ENCODE measurements at places on chromosomes 2 and 18. TPM values are rescaled to one million over a fixed set of nuclear protein-coding genes. Genes with fewer than 3 reads are reported as not detected.
A peak's percentile ranks its signal among the peaks of the same experiment; 100 is the strongest.

GLI2 gene
- total RNA-seq, result 0.16 TPM

SCG2 gene
- total RNA-seq, result 5.9 TPM

EMX1 gene
- not detected for total RNA-seq

CDH19 gene
- total RNA-seq, result 76.4 TPM

CD207 gene
- 0.08 TPM for total RNA-seq

KIAA2012 gene
- not detected for total RNA-seq

CKAP2L gene
- 7.7 TPM for total RNA-seq

LYG1 gene
- total RNA-seq, result 0.29 TPM

UGT1A3 gene
- not detected for total RNA-seq

LCT gene
- not detected for total RNA-seq

HDLBP gene
- 582 TPM for total RNA-seq

EN1 gene
- 0.21 TPM for total RNA-seq

PJVK gene
- 0.56 TPM for total RNA-seq

LRATD1 gene
- 0.18 TPM for total RNA-seq

STK39 gene
- total RNA-seq, result 8.9 TPM

ITGB1BP1 gene
- 105 TPM for total RNA-seq

PAX3 gene
- total RNA-seq, result 18.3 TPM

- DNase-seq, result no peak
These were observed 57.1 kb downstream of the TRABD2A start for GRCh38 chr2:84823788-84824187.

GRCh38 chr2:43288417-43289305 lies 62.3 kb upstream of the ZFP36L2 start:
- no peak for DNase-seq

- peak; percentile 97 for DNase-seq
These were observed 44.9 kb upstream of the YWHAQ start for GRCh38 chr2:9675415-9676351.

GRCh38 chr2:175152242-175152641 lies 15.8 kb downstream of the ATF2 start:
- DNase-seq, result no peak

DNA sequence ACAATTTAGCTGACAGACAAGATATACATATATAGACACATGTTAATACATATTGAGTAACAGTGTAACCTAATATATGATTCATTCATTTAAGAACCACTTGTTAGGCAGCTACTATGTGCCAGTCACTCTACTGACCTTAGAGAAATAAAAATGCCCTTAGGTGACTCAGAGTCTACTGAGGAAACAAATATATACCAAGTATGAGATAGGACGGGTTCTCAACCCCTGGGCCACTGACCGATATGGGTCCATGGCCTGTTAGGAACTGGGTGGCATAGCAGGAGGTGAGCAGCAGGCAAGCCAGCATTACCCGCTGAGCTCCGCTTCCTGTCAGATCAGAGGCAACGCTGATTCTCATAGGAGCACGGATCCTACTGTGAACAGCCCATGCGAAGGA lies 14.8 kb downstream of the STRN start:
- DNase-seq, result no peak

DNA sequence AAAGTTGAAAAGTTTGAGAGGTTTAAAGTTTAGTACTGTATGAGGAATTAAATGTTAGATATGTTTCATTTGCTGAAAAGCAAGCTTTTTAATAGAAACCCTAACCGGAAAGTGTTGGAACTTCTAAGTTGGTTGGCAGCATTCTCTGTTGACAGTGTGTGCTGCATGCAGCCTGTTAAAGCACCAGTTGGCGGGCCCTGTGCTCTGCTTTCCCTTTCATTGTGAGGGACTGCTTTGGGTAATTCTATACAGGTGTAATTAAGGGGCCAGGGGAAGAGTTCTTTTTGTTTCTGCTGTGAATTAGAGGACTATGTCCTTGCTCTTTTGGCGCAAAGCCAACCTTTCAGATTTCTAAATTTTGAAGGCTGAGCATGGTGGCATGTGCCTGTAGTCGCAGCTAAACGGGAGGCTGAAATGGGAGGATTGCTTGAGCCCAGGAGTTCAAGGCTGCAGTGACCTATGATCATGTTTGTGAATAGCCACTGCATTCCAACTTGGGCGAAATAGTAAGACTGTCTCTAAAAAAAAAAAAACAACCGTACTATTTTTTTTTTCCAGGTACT lies 20.1 kb downstream of the PLEKHB2 start:
- no peak for DNase-seq

- peak; percentile 79 for DNase-seq
These were observed 4.9 kb upstream of the ZC3H8 start for GRCh38 chr2:112259509-112260294.

DNA sequence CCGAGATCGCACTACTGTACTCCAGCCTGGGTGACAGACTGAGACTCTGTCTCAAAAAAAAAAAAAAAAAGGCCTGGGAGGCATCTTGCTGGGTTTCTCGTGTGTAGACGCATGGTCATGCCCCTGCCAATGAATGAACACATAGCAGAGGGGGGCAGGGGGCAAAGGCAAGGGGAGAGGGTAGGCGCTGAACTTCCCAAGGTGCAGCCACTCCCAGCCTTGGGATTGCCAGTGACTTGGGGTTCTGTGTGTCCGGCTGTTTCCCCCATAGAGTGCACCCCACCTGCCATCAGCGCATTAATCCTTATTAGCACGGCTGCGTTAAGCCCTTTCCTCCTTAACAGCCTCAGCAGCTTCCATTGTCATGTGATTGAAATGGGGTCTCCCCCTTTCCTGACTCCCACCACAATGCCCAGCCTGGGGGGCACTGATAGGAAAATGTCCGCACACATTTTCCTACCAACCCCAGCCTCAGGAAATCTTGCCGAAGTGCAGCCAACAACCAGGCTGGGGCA lies 225.8 kb downstream of the CELF4 start:
- DNase-seq, result no peak

DNA sequence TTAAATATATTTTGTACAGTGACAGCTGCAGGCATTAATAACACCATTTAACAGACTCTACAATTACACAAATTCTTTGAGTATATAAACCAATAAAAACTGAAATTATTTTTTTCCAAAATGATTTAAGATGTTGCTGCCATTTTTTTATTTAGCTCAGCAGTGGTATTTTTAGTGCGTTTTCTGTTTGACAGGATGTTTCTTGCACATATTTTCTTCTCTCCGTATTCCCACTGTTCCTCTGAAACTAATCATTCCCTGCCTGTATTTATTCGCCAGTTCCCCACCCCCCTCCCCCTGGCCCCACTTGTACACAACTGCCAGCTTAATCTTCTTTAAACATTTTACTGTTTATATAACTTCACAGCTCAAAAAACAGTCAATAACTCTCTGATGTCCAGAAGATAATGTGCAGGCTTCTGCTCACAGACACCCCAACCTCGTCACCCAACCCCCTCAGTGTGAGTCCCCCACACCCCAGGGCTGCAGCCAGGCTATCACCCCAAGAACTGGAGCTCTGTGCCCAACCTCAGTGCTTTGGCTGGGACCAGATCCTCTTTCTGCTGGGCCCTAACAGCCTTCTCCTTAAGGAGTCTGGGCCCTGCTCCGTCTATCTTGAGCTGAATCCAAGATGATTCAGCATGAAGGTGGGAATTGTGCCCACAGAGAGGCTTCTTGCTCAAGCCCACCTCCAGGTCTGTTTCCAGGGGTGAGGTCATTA lies 41.6 kb upstream of the MAP4K4 start:
- DNase-seq, result no peak

DNA sequence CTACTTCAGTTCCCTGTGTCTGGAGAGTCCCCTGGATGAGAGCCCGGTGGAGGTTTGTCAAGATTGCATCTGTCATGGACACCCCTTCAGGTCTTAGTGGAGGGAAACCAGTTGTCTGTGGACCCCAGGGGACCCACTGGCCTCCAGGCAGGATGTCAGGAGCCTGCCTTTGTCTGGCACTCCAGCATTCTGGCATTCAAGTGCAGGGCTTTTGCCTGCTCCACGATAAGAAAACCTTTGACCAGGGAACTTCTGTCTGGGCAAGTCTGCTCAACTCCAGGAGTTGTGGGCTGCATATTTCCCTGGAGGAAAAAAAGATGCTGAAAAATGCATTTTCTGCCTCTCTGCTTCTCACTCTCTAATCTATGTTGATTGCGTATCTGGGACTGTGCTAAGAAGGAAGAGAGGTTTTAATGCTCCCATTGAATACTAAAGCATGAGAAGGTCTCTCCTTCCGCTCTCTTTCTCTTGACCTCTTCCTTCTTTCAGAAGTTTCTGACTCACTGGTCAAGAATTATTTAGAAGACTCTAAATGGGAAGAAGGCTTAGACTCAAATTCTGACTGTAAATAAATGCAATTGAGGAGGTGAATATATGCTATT lies 104.5 kb downstream of the MMADHC start:
- DNase-seq, result no peak

GRCh38 chr18:79361766-79362522 lies 33.8 kb upstream of the NFATC1 start:
- DNase-seq, result no peak

- peak; percentile 58 for DNase-seq
These were observed 96.2 kb upstream of the SNTG2 start for GRCh38 chr2:854460-854859.

DNA sequence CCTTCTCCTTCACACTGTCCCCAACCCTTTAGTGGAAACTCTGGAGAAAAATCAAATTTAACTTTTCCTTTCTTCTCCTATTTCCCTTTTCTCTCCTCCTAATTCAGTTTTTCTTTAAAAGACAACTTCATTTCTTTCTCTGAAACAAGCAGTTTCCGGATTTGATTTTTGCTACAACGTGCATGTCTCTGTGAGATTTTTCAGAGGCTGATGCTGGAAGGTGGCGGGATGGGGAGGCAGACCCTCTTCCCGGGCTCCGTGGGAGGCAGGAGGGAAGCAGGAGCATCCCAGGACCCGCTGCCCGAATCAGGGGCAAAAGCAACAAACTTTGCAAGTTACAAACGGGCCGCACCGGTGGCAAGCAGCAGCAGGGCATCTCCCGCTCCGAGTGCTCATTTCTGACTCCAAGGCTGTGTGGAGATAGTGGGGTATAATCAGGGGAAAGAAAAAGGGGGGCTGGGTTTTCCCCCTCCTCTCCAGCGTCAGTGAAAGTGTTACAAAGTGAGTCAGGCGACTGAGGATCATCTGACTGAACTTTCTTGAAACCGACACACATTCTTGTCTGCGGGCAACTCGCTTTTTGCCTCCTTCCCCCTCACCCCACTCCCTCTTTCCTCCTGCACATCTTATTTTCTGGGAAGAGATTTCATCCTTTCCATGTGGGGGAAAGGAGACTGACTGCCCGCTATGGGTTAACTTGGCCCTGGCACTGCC lies 6.4 kb downstream of the ZEB2 start:
- DNase-seq, result peak; percentile 75

GRCh38 chr2:214139630-214140284 lies 271.1 kb upstream of the VWC2L start:
- DNase-seq, result no peak

GRCh38 chr2:112542984-112543661 lies 858 bp downstream of the POLR1B start:
- peak; percentile 26 for DNase-seq

GRCh38 chr2:190323406-190323805 lies 3.8 kb upstream of the HIBCH start:
- DNase-seq, result no peak

DNA sequence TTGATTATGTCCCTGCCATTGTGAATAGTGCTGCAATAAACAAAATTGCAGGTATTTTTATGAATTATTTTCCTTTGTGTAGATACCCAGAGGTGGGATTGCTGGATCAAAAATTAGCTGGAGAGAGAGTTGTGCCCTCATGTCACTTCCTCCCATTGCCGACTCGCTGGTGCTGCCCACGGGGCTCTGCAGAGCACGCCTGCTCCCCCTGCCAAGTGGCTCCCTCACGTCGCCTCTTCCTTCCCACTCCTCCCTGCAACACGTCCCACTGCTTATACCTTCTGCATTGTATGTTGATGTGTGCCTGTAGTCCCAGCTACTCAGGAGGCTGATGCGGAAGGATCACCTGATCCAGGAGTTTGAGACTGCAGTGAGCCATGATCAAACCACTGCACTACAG lies 28.1 kb downstream of the PRELID3A start:
- DNase-seq, result no peak

DNA sequence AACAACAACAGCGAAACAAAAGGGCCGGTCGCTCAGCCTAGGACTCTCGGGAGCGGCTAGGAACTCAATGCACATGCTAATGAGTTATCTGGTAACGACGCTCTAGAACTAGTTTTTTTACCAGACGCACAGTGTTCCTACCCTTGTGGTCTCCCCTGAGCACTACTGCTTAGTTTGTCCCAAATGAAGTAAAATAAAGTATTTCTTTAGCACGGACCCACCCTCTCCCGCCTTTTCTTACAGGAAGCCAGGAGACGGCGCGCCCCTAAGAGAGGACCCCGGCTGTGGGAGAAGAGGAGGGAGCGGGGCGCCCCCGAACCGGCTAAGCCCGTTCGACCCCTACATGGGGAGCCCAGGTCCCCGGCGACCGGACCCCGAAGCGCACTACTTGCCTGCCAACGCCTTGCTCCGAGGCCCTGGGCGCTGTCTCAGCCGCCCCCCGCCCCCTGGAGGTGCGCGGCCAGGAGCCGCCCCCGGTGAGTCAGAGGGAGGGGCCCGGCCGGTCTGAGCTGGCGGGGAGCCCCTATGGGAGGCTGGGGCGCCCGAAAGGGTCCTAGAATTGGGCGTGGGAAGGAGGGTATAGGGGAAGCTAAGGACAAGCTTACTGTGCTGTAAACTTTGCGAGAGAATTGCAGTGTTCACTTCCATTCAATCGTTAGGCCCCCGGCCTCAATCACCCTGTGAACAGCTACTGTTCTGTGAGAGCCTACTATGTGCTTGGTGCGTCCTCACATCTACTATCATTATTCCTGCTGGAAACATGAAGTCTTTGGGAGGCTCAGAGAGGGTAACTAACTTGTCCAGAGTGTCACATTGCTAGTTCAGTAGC lies 3.6 kb upstream of the CAPG start:
- DNase-seq, result no peak

- DNase-seq, result no peak
These were observed 29.5 kb downstream of the SCN2A start for GRCh38 chr2:165268754-165269153.

DNA sequence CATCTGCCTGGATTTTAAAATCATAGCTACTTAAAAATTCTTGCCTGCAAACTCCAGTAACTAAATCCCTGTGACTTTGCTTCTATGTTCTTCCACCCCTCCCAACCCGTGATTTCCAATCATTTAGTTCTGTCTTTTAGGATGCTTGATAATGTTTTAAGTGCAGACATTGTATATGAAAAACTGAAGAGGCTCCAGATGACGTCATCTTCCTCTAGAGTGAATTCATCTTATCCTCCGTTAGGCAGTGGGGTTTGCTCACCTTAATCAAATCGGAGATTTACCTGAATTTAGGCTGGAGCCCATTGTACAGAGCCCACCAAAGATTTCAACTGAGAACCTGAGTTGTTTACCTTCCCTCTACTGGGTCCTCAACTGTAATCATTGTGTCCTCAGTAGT lies 10.9 kb downstream of the FBXO48 start:
- DNase-seq, result no peak

GRCh38 chr2:234999740-235000425 lies 48.1 kb downstream of the SH3BP4 start:
- no peak for DNase-seq

GRCh38 chr2:113863144-113863543 lies 26.7 kb upstream of the ACTR3 start:
- no peak for DNase-seq
